ENCODE measurements at places on chromosomes 3 and 15. TPM values are rescaled to one million over a fixed set of nuclear protein-coding genes. Genes with fewer than 3 reads are reported as not detected.

PLA2G4E gene
- not detected for total RNA-seq

ACTRT3 gene
- total RNA-seq: 4.2 TPM

TRAIP gene
- total RNA-seq: 9.2 TPM

EAF2 gene
- 62.2 TPM for total RNA-seq

CCR3 gene
- not detected for total RNA-seq

TGM4 gene
- not detected for total RNA-seq

HYAL1 gene
- 0.14 TPM for total RNA-seq

POTEB3 gene
- total RNA-seq: not detected

IL20RB gene
- 1.1 TPM for total RNA-seq

SPINT1 gene
- total RNA-seq: 3.4 TPM

MYH15 gene
- 0.18 TPM for total RNA-seq

DNA sequence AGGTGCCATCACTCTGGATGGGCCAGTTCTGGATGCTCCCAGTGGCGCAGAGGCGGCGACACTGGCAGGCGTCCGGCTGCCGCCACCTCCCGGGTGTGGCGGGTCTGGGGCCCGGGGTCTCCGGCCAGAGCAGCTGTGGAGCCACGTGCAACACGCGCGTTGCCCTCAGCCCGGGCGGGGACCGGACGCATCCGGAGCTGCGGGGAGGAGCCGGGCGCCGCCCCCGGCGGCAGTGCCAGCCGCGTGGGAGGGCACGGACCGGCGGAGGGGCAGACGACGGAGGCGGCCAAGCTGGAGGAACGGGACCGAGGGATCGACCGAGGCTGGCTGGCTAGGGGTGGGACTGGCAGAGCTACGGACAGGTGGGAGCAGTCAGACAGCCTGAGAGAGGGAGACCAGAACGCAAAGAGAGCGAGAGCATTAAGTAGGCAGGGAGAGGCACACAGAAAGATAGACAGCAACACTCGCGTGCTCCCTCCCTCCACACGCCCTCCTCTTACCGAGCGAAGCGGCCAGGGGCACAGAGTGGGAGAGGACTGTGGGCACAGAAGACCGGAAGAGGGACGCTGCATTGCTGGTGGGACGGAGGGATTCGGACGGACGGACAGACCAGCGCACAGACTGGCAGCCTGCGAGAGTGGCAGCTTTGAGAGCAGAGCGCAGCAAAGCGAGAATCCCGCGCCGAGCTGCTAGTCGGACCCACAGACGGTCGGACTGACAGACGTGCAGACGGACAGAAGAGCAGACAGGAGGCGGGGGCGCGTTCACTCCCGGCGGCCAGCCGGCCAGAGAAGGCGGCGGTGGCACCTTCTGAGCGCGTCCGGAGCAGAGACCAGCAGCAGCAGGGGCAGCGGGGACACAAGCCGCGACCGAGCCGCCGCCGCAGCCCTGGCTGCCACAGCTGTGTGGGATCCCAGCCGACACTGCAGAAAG, at the start of gene ARPP21:
Gene ARPP21, plus strand, starts transcription at position 272 of the 933 bp plus-strand sequence. CDS start 42,227 bp downstream, outside the sequence.
- no peak for DNase-seq
- H3K27ac ChIP-seq: no peak within 1 kb of the TSS
- H3K27me3 ChIP-seq: no peaks in the 10 kb centered on the region
- no peak within 1 kb of the TSS for H3K4me3 ChIP-seq

GRCh38 chr3:98722389-98722788, 40.8 kb upstream of the ST3GAL6 start:
- no peak overlapping the region for H3K4me3 ChIP-seq
- no peaks in the 10 kb centered on the region for H3K4me1 ChIP-seq
- no peak overlapping the region for H3K27ac ChIP-seq

DNA sequence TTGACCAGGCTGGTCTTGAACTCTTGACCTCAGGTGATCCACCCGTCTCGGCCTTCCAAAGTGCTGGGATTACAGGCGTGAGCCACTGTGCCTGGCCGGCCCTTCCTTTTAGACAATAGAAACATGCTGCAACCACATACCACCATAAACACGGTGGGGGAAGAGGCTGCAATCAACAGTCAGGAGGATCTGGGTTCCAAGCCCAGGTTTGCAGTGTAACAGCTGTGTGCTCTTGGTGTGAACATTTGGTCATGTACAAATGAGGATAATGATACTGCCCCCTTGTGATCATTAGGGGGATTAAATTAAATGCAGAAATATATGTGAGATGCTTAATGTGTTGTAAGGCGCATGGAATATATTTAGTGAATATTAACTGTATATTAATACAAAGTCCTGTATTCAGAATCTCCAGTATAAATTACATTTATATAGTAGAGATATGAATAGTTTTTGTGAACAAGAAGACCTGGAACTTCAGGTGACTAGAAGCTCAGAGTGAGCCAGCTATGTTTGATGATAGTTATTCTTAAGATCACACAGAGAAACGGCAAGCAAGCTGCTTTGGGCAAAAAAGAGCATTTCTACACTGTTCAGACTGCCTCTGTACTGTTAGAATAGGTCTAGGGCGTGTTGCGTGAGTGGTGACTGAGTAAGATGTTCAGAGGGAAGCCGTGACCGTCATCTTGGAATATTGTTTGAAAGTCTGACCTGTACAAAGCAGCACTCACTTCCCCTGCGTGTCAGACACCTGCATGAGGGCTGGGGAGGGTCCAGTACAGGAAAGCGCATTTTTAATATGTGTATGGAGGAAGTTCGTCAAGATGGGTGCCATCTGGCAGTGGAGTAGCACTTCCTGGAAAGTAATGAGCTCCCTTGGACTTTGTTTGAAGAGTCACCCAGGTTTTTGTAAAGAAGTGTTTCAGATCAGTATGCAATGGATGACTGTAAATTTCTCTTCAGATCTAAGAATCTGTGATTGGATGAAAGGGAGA, 125.8 kb downstream of the PGPEP1L start:
- no peak overlapping the region for H3K4me3 ChIP-seq
- peak; percentile 78 for DNase-seq
- H3K36me3 ChIP-seq: no peaks in the 10 kb centered on the region
- H3K27ac ChIP-seq: no peak overlapping the region
- no peaks in the 10 kb centered on the region for H3K4me1 ChIP-seq
- no peaks in the 10 kb centered on the region for H3K27me3 ChIP-seq

DNA sequence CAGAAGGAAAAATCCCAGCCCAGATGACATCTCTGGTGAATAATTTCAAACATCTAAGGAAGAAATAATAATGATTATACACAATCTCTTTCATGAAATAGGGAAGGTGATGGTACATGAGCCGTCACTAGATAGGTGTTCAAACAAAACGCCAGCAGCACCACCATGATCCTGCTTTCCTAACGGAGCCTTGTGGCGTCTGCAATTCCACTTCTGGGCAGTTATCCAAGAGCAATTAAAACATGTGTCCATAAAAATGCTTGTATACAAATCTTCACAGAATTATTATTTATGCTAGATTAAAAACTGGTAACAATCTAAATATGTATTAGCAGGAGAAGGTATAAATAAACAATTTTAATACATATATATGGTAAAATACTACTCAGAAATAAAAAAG, 33.7 kb downstream of the RTP4 start:
- DNase-seq: no peak
- H3K36me3 ChIP-seq: no peaks in the 10 kb centered on the region
- no peaks in the 10 kb centered on the region for H3K4me1 ChIP-seq
- H3K4me3 ChIP-seq: no peak overlapping the region
- H3K27ac ChIP-seq: no peak overlapping the region

GRCh38 chr3:173938159-173938558, 540.6 kb downstream of the NLGN1 start:
- DNase-seq: no peak
- H3K4me1 ChIP-seq: no peaks in the 10 kb centered on the region
- H3K27ac ChIP-seq: no peak overlapping the region
- no peaks in the 10 kb centered on the region for H3K36me3 ChIP-seq
- H3K4me3 ChIP-seq: no peak overlapping the region

DNA sequence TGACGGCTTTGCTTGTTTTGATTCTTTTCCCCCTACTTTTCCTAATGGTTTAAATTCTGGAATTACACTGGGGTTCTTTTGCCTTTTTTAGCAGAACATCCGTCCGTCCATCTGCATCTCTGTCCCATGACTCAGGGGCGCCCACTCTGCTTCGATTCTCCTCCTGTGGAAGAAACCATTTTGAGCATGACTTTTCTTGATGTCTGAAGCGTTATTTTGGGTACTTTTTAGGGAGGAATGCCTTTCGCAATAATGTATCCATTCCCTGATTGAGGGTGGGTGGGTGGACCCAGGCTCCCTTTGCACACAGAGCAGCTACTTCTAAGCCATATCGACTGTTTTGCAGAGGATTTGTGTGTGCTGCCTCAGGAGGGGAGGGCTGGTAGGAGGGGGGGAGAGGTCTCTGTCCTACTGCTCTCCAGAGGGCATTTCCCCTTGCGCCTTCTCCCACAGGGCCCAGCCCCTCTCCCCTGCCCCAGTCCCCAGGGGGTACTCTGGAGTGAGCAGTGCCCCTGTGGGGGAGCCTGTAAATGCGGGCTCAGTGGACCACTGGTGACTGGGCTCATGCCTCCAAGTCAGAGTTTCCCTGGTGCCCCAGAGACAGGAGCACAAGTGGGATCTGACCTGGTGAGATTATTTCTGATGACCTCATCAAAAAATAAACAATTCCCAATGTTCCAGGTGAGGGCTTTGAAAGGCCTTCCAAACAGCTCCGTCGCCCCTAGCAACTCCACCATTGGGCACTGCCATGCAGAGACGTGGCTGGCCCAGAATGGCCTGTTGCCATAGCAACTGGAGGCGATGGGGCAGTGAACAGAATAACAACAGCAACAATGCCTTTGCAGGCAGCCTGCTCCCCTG, 19.5 kb upstream of the BSN start:
- no peak overlapping the region for H3K4me3 ChIP-seq
- H3K27ac ChIP-seq: no peak overlapping the region
- no peaks in the 10 kb centered on the region for H3K27me3 ChIP-seq
- peak; percentile 53 for DNase-seq
- no peaks in the 10 kb centered on the region for H3K36me3 ChIP-seq

GRCh38 chr3:120908795-120909601, 993 bp downstream of the STXBP5L start:
- no peak for DNase-seq
- H3K27ac ChIP-seq: no peak overlapping the region
- H3K36me3 ChIP-seq: no peaks in the 10 kb centered on the region
- H3K4me3 ChIP-seq: no peak overlapping the region

- H3K36me3 ChIP-seq: no peaks in the 10 kb centered on the region
- H3K27ac ChIP-seq: no peak overlapping the region
- DNase-seq: no peak
- no peaks in the 10 kb centered on the region for H3K4me1 ChIP-seq
- H3K4me3 ChIP-seq: no peak overlapping the region
- H3K27me3 ChIP-seq: no peaks in the 10 kb centered on the region
Measured at GRCh38 chr15:82790321-82790720, 15.5 kb downstream of the FSD2 start.

- H3K4me1 ChIP-seq: peaks cover 37% of the 10 kb centered on the region
- H3K36me3 ChIP-seq: peaks cover 3% of the 10 kb centered on the region
- H3K27me3 ChIP-seq: no peaks in the 10 kb centered on the region
Measured at GRCh38 chr15:64213646-64214045, 50.8 kb upstream of the PPIB start.

DNA sequence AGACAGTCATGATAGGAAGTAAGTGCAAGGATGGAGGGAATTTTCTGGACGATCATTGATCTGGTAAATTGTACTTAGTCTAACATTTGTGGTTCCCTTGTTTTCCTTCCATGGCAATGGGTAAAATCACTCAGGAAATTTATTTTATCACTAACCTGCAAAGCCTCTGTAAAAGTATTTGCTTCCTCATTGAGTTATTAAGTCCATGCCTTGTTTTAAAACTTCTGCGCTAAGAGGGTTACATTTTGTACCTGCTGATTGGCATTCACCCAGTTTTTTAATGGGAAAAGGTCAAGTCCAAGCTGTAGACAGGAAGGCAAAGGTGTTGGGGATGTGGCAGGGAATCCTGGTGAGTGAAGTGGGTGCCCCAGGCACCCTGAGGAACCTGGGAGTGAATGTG, 146.2 kb upstream of the NR2F2 start:
- H3K27ac ChIP-seq: no peak overlapping the region
- no peak overlapping the region for H3K4me3 ChIP-seq
- H3K27me3 ChIP-seq: no peaks in the 10 kb centered on the region
- H3K36me3 ChIP-seq: no peaks in the 10 kb centered on the region
- no peaks in the 10 kb centered on the region for H3K4me1 ChIP-seq

DNA sequence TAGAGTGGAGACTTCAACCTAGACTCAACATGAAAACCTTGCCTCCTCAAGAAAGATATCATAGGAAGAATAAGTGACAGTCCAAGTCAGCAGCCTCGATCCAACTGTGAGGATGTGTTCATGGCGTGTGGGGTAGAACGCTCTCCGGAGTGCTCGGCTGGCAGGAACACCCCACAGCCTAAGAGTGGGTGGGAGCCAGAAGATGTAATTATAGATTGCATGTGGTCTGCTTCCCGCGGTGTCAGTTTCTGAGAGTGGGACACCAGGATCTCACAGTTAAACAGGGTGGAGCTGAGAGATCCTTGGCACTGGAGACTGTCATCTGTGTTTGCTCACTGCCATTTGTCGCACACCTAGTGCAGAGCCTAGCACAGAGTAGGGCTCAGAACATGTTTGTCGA, 158.0 kb downstream of the CTNNB1 start:
- H3K4me1 ChIP-seq: no peaks in the 10 kb centered on the region
- no peaks in the 10 kb centered on the region for H3K27me3 ChIP-seq
- DNase-seq: no peak
- H3K36me3 ChIP-seq: no peaks in the 10 kb centered on the region
- no peak overlapping the region for H3K4me3 ChIP-seq

GRCh38 chr3:177174607-177175170, 22.6 kb downstream of the TBL1XR1 start:
- no peaks in the 10 kb centered on the region for H3K27me3 ChIP-seq
- peaks cover 11% of the 10 kb centered on the region for H3K4me1 ChIP-seq
- H3K4me3 ChIP-seq: no peak overlapping the region
- no peak for DNase-seq

- peaks cover 54% of the 10 kb centered on the region for H3K36me3 ChIP-seq
- no peak overlapping the region for H3K4me3 ChIP-seq
Measured at GRCh38 chr3:8887435-8888300, 75.6 kb downstream of the RAD18 start.

DNA sequence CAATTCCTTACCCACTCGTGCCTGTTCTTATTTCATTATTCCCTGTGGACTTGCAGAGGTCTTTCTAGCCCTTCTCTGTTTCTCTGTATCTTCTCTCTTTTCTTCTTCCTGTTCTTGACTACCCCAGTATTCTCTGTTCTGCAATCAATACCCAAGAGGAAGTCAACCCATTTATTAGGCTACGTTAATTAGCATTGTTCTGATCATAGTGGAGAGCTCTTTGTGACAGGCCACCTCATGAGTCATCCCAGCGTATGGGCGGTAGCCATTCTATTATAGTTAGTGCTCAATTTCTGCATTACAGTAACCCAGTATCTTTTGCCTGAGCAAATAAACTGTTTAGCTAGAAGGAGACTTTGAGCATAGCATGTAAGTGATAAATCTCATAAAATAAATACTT, 259.5 kb upstream of the GRM7 start:
- no peak overlapping the region for H3K4me3 ChIP-seq
- no peak overlapping the region for H3K27ac ChIP-seq
- no peaks in the 10 kb centered on the region for H3K27me3 ChIP-seq
- no peak for DNase-seq

- no peaks in the 10 kb centered on the region for H3K36me3 ChIP-seq
- no peaks in the 10 kb centered on the region for H3K27me3 ChIP-seq
- DNase-seq: no peak
- no peak overlapping the region for H3K27ac ChIP-seq
Measured at GRCh38 chr3:187852842-187853730, 107.8 kb upstream of the BCL6 start.

- peaks cover 70% of the 10 kb centered on the region for H3K4me1 ChIP-seq
- peak; percentile 79 for DNase-seq
- peak overlapping the region; percentile 91 for H3K27ac ChIP-seq
- peak overlapping the region; percentile 76 for H3K4me3 ChIP-seq
- H3K36me3 ChIP-seq: no peaks in the 10 kb centered on the region
- H3K27me3 ChIP-seq: no peaks in the 10 kb centered on the region
Measured at GRCh38 chr3:11643201-11643603, 513 bp downstream of the VGLL4 start.

Data from Karpas-422 (cell line).